ENCODE measurements at places on chromosomes 13 and 19. TPM values are rescaled to one million over a fixed set of nuclear protein-coding genes. Genes with fewer than 3 reads are reported as not detected.

SIAH3 gene
- polyA plus RNA-seq: 0.39 TPM

NCR1 gene
- polyA plus RNA-seq: not detected

ZNF254 gene
- 5.3 TPM for polyA plus RNA-seq

ZMYM2 gene
- polyA plus RNA-seq: 12.8 TPM

SLC6A16 gene
- 1.7 TPM for polyA plus RNA-seq

THSD1 gene
- 1.7 TPM for polyA plus RNA-seq

SLC7A9 gene
- 3.2 TPM for polyA plus RNA-seq

IRGC gene
- not detected for polyA plus RNA-seq

ATP4A gene
- not detected for polyA plus RNA-seq

TOMM40 gene
- polyA plus RNA-seq: 61.1 TPM

ZNF471 gene
- polyA plus RNA-seq: 1.8 TPM

CD70 gene
- not detected for polyA plus RNA-seq

ANGPTL8 gene
- 1.1 TPM for polyA plus RNA-seq

FRY gene
- 19.4 TPM for polyA plus RNA-seq

CCDC70 gene
- not detected for polyA plus RNA-seq
